Ureter (tissue), 1 donor: ENCODE measurements at places on chromosomes 2 and 18. TPM values are rescaled to one million over a fixed set of nuclear protein-coding genes. Genes with fewer than 3 reads are reported as not detected.

The DYNAP gene
- not detected for total RNA-seq

The COL6A3 gene
- total RNA-seq, result 197 TPM

The MPPE1 gene
- 49.2 TPM for total RNA-seq

The HOXD9 gene
- total RNA-seq, result 19.8 TPM

The G6PC2 gene
- not detected for total RNA-seq

The SCN9A gene
- 3.1 TPM for total RNA-seq

The ESCO1 gene
- 22.0 TPM for total RNA-seq

The CRACDL gene
- 25.5 TPM for total RNA-seq

The MGAT5 gene
- 56.3 TPM for total RNA-seq

The CCDC68 gene
- 16.5 TPM for total RNA-seq

The MBD2 gene
- total RNA-seq, result 95.7 TPM

The MERTK gene
- total RNA-seq, result 33.5 TPM

The MOGAT1 gene
- total RNA-seq, result not detected

The CCDC178 gene
- total RNA-seq, result 1.9 TPM

The DYSF gene
- total RNA-seq, result 15.2 TPM

The UGT1A4 gene
- total RNA-seq, result 23.2 TPM

The TCF23 gene
- 0.42 TPM for total RNA-seq

The CPO gene
- not detected for total RNA-seq

The CIB4 gene
- not detected for total RNA-seq

The TTC21B gene
- total RNA-seq, result 26.4 TPM

The SCN7A gene
- total RNA-seq, result 5.0 TPM

The CAVIN2 gene
- total RNA-seq, result 52.4 TPM

The SERPINB11 gene
- total RNA-seq, result not detected

The CHRNA1 gene
- 0.34 TPM for total RNA-seq

The C2orf66 gene
- 1.0 TPM for total RNA-seq

The HSPD1 gene
- total RNA-seq, result 201 TPM

The ASB18 gene
- not detected for total RNA-seq

The CYP27A1 gene
- 16.4 TPM for total RNA-seq

The RSAD2 gene
- 4.4 TPM for total RNA-seq

The TTN gene
- total RNA-seq, result 3.9 TPM

The SLC19A3 gene
- 1.9 TPM for total RNA-seq

The TLX2 gene
- not detected for total RNA-seq

The KLHL29 gene
- 16.8 TPM for total RNA-seq

The POTEC gene
- total RNA-seq, result not detected

The FSHR gene
- total RNA-seq, result not detected

The ZCCHC2 gene
- total RNA-seq, result 36.8 TPM

The NDUFS1 gene
- total RNA-seq, result 94.4 TPM

The CAB39 gene
- 85.8 TPM for total RNA-seq

The LYG2 gene
- not detected for total RNA-seq

The GAL3ST2 gene
- 0.47 TPM for total RNA-seq

The RGPD3 gene
- total RNA-seq, result 0.10 TPM

The CDK15 gene
- 2.3 TPM for total RNA-seq

The SIX2 gene
- 1.2 TPM for total RNA-seq

The IL18RAP gene
- 2.6 TPM for total RNA-seq

The STEAP3 gene
- total RNA-seq, result 40.7 TPM

The STON1 gene
- total RNA-seq, result 16.2 TPM

The ALLC gene
- not detected for total RNA-seq

The CFAP210 gene
- total RNA-seq, result 0.49 TPM

The CLEC4F gene
- total RNA-seq, result 1.2 TPM

The ACSL3 gene
- total RNA-seq, result 124 TPM

The ROCK2 gene
- 84.5 TPM for total RNA-seq

The RGPD4 gene
- total RNA-seq, result 0.08 TPM

The ZBTB7C gene
- 72.1 TPM for total RNA-seq

The IL1RL1 gene
- total RNA-seq, result 18.3 TPM

The IMMT gene
- total RNA-seq, result 91.6 TPM

The IMP4 gene
- 76.5 TPM for total RNA-seq

The IL36G gene
- not detected for total RNA-seq

The MC2R gene
- total RNA-seq, result 0.60 TPM

The SMYD1 gene
- not detected for total RNA-seq

The EGR4 gene
- not detected for total RNA-seq
